ENCODE measurements at places on chromosomes 2 and 18.

GRCh38 chr2:15421753-15422152 is 139.4 kb downstream of the NBAS start:
- H3K27me3 ChIP-seq = no peaks in the 10 kb centered on the region
- H3K27ac ChIP-seq = no peak overlapping the region
- no peak overlapping the region for H3K4me3 ChIP-seq
- H3K36me3 ChIP-seq = no peaks in the 10 kb centered on the region
- no peaks in the 10 kb centered on the region for H3K4me1 ChIP-seq
- no peak for DNase-seq

- no peaks in the 10 kb centered on the region for H3K27me3 ChIP-seq
- no peak overlapping the region for H3K27ac ChIP-seq
- DNase-seq = no peak
- no peaks in the 10 kb centered on the region for H3K36me3 ChIP-seq
- H3K4me3 ChIP-seq = no peak overlapping the region
- no peaks in the 10 kb centered on the region for H3K4me1 ChIP-seq
These were observed 138.1 kb downstream of the KCNJ3 start for GRCh38 chr2:154836632-154837031.

GRCh38 chr2:20568501-20569463 is 82.1 kb downstream of the HS1BP3 start:
- no peak overlapping the region for H3K27ac ChIP-seq
- H3K36me3 ChIP-seq = no peaks in the 10 kb centered on the region
- DNase-seq = no peak
- no peak overlapping the region for H3K4me3 ChIP-seq
- H3K27me3 ChIP-seq = no peaks in the 10 kb centered on the region

- no peaks in the 10 kb centered on the region for H3K4me1 ChIP-seq
- no peak overlapping the region for H3K27ac ChIP-seq
- H3K36me3 ChIP-seq = no peaks in the 10 kb centered on the region
- no peaks in the 10 kb centered on the region for H3K27me3 ChIP-seq
- DNase-seq = no peak
These were observed 25.7 kb downstream of the ABHD3 start for GRCh38 chr18:21678859-21679258.

DNA sequence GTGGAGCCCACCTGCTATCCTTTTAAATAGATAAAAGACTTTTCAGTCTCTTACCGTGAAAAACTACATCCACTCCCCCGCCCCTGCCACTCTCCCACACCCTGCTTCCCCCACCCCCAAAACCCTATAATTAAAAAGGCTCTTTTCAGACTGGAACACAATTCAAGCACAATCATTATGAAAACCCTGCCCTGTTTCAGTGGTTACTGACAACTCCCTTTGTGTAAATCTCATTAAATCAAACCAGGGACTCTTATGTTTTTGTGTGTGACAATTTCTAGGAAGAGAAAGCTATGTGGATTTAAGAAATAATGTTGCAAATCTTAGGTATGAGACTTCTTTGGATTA is 21.0 kb upstream of the ZNF532 start:
- no peaks in the 10 kb centered on the region for H3K4me1 ChIP-seq
- no peaks in the 10 kb centered on the region for H3K27me3 ChIP-seq
- no peaks in the 10 kb centered on the region for H3K36me3 ChIP-seq

GRCh38 chr2:180015951-180016709 is 9.0 kb upstream of the CWC22 start:
- no peaks in the 10 kb centered on the region for H3K4me1 ChIP-seq
- H3K4me3 ChIP-seq = no peak overlapping the region
- H3K27me3 ChIP-seq = no peaks in the 10 kb centered on the region
- H3K36me3 ChIP-seq = no peaks in the 10 kb centered on the region

DNA sequence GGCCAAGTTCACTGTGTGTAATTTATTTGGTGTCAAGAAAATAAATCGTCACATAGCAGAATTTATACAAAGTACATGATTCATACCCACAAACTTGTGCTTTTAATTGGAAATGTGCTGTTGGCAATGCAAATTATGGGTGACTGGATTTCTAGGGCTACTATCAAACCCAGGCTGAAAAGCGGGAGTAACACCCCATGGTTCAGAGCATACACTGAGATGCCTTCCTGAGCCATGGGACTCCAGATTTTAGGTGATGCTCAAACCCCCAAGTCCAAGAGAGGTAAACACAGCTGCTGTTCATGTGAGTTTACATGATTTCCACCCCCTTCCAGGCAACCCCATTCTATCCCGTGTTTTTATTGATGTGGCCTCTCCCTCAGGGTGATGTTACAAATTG is 565.9 kb upstream of the ID2 start:
- H3K4me3 ChIP-seq = no peak overlapping the region
- DNase-seq = no peak
- H3K27ac ChIP-seq = no peak overlapping the region
- no peaks in the 10 kb centered on the region for H3K4me1 ChIP-seq

- H3K4me1 ChIP-seq = no peaks in the 10 kb centered on the region
- no peak overlapping the region for H3K27ac ChIP-seq
- no peak for DNase-seq
These were observed 503.9 kb downstream of the PID1 start for GRCh38 chr2:228767196-228767595.
